ENCODE measurements at places on chromosomes 2 and 18.

DNA sequence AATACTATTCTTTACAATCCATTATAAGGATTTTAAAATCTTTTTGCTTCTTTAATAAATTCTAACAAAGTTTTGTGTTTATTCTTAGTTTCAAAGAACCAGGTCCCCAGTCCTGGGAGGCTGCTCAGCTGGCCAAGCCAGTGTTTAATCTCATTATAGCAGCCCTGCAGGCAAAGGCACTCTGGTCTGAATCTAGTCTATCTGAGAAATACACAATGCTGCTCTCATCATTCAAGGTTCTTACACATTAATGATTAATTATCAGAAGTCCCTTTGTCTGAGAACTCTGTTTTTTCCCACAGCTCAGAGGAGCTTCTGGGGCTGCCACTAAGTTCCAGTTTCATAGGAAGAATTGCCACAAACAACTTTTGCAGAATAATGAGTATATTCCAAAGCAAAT lies 27.7 kb downstream of the KCTD18 start:
- no peak for DNase-seq

GRCh38 chr18:28637897-28638296 lies 461.0 kb upstream of the CDH2 start:
- no peak for DNase-seq

DNA sequence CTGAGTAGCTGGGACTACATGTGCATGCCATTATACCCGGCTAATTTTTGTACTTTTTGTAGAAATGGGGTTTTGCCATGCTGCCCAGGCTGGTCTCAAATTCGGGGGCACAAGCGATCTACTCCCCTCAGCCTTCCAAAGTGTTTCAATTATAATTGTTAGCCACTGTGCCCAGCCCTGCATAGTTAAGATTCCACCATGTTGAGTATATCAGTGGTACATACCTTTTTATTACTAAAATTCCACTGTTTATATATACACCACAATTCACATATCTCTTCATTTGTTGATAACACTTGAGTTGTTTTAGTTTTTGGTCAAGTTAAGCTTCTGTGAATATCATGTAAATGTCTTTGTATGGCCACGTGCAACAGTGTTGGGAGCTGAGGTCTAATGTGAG lies 12.8 kb upstream of the FMNL2 start:
- no peak for DNase-seq

DNA sequence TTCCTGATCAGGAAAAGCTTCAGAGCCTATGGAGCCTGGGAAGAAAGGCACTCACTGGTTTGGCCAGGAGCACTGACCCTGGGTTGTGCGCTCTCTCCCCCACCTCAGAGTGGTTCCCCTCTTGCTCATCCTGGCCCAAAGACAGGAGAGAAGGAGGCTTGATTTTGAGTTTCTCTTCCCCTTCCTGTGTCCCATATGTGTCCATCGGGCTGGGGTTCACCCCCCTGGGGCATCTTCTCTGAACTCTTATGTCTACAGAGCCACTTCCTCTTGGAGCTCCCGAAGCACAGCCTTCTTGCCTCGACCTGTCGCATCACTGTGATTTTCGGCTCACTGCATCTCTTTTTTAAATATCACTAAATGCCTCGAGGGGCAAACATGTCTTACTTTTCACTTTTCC lies 692.3 kb downstream of the RNF144A start:
- no peak for DNase-seq

- DNase-seq, result no peak
These were observed 2.0 kb downstream of the BCL11A start for GRCh38 chr2:60551240-60552077.

DNA sequence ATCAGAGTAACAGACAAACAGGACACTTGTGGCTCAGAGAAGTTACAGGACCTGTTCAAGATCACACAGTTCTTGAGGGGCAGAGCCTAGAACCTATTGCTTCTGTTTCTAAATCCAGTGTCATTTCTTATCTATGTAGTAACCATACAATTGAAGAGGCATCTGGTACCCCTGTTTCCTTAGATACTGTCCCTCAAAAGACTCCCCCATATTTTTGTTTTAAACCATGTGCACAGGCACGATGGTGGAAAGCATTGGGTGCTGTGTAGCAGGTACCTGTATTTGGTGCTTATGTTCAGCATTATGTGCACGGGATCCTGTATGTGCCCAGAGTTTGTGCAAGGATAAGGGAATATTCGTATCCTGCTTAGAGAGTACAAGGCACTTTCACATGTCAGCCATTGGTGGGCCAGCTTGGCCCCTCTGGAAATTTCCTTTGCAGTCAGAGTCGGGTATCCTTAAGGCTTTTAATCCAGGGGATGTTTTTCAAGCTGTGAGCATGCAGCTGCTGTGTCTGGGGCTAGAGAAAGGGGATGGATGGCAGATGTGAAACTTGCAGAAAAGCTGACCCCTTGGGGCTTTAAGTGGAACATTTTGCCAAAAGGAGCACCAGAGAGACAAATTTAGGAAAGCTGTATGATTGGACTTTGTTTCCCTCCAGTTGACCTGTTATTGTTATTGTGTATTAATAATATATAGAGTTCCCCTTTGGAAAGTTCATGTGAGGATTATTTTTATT lies 2.1 kb downstream of the LBH start:
- no peak for DNase-seq

- DNase-seq, result no peak
These were observed 137.1 kb upstream of the CCDC68 start for GRCh38 chr18:55096263-55096951.

DNA sequence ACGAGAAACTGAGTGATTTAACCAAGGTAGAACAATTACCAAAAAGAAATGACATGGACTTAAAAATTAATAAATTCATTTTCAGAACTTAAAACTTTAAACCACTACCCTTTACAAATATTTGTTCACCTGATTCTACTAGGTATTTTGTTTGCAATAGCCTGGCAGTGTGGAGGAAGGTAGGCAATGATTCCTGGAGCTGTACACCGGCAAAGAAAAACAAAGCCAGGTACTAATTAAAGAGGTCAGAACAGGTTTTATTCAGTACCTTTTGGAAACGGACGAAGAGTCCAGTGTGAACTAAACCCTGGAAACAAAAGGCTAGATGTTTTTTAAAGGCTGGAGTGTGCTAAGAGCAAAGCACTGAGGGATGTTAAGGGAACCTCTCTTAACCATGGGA lies 561.3 kb upstream of the FSHR start:
- no peak for DNase-seq

DNA sequence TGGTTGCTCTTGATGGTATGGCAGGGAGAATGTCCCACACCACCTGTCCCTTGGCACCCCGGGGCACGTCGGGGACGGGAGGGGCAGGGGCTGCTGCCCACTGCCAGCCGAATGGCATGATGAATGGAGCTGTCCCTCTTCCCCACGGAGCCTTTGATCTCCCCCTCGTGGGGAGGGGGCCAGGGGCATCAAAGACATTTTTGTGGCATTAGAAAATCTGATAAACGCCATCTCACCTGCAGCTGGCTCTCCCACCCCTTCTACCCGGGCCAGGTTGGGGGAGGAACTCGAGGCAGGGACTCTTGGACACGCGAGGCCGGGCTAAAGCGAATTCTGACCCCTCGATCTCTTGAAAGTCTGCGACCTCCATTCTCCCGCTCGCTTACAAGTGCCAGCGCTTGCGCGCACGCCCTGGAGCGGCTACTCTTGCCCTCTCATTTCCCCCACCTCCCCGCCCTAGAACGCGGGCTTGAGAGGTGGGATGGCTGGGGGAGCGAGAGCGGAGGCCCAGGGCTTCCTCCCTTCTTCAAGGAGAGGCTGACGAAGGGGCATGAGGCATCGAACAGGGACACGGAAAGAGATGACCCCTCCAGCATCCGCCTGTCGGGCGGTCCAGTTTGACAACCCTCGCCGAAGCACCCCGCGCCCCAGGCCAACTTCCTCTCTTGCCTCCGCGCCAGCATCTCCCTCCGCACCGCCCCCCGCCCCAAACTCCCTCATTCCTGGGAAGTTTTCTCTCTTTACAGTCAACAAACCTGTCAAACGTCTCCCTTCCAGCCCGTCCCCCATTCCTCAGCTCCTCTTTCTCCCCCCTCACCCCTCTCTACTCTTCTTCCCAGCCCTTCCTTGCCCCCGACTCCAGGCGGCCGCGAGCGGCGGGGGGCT lies 692 bp upstream of the WNT6 start:
- DNase-seq, result no peak

DNA sequence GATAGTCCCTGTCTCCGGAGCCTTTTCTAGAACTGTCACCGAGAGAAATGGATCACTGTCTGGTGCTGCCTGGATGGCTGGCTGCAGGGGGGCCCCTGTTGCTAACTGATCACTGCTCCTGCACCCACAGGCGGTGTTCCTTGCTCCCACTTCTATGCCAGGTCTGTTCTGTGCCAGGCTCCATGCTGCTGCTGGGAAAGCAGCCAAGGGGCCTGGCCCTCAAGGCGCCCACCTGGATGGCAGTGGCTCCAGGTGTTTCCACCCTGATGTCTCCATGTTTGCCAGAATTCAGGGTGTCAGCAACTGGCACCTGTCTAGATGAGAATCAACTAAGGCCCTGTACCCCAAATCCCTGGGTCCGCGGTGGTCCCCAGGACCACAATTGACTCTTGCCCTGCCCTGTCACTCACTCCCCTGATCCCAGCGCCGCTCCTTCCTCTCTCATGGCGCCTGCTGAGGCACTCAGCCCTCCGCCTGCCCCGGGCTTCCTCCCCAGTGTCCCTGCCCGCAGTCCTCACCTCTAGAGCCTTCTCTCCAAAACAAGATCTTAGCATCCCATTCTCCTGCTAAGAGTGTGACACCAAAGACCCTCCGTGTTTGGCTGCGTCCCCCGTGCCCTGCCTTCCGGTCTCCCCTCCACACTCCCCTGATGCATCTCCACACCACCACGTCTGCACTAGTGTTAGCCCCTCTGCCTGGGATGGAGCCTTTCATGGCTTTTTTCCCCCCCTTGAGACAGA lies 72.5 kb upstream of the OTOF start:
- DNase-seq, result no peak

DNA sequence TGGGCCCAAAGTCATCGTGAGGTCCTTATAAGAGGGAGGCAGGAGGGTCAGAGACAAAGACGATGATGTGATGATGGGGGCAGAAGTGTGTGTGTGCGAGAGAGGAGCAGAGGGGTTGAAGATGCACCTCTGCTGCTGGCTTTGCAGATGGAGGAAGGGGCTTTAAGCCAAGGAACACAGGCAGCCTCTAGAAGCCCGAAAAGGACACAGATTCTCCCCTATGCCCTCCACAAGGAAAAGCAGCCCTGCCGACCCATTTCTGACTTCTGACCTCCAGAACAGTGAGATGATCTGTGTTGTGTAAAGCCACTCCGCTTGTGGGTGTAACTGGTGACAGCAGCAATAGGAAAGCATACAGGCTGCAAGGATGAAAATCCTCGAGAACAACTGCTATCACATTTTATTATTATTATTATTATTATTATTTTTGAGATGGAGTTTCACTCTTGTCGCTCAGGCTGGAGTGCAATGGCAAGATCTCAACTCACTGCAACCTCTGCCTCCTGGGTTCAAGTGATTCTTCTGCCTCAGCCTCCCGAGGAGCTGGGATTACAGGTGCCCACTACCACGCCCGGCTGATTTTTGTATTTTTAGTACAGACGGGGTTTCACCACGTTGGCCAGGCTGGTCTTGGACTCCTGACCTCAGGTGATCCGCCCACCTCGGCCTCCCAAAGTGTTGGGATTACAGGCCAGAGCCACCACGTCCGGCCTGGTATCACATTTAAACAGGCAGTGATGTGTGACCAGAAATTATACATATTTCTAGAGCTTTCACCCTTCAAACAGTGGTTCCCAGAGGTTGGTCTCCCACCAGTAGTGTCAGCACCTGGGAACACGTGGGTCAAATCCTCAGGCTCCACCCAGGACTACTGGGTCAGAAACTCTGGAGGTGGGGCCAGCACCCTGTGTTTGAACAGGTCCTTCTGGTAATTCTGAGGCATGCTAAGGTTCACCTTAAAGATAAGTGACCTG lies 170.5 kb downstream of the TGIF1 start:
- no peak for DNase-seq

DNA sequence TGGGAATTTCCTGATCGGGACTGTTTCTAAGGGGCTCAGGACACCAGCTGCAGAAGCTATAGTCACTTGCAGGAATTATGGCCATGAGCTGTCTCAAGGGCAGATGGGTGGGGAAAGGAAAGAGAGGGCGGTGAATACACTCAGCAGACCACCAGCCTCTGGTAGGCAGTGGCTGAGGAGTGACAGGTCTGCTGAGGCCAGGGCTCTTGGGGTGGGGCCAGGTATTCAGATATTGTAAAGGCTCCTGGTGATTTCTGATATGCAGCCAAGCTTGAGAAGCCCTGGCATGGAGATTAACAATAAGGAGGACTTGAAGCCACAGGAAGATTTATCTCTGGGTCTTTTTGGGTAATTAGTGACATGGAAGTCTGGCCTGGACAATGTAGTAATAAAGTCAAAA lies 145.3 kb upstream of the AQP4 start:
- DNase-seq, result no peak

GRCh38 chr2:191363267-191363666 lies 118.1 kb downstream of the MYO1B start:
- DNase-seq, result no peak

- DNase-seq, result no peak
These were observed 65.0 kb upstream of the POU3F3 start for GRCh38 chr2:104788742-104789455.

DNA sequence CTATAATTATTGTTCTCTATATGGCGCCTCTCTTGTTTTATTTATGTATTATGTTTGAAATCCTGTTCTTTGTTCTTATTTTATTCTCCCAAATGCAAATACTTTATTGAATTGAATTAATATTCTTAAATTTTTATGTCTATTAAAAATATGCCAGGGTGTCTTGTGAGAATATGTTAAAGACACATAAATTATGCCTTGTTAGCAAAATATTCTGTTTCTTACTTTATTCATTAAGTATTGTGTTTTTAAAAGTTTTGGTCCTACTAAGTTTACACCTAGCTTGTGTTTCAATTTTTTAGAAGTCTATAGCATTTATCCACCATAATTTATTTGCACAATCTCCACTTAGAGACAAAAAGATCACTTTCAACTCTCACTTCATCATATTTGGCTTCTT lies 741.5 kb upstream of the SLC39A10 start:
- DNase-seq, result no peak

- DNase-seq, result no peak
These were observed 108.3 kb downstream of the HDAC4 start for GRCh38 chr2:239292531-239292930.

DNA sequence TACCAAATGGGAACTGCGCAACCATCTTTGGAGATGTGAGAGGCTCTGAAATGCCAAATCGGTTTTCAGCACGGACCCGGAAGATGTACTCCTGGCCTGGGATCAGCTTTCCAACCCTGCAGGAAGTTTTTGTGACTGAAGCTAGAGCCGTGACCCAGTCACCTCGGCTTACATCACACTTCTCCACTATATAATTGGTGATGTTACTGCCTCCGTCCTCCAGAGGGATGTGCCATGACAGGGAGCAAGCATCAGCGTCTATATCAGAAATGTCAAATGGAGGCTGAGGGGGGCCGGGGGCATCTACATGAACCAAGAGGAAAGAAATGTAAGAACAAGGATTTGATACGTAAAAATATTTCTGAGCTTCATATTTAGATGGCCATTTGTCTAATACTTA lies 104.4 kb downstream of the PLEKHA3 start:
- no peak for DNase-seq

GRCh38 chr18:24421831-24422230 lies 4.6 kb upstream of the IMPACT start:
- no peak for DNase-seq

Measured in stimulated activated CD4-positive, alpha-beta T cell treated with anti-CD3 and anti-CD28 coated beads, Interleukin-4, amount 100 ng/mL, for 4 hours (primary cell).